ENCODE measurements at places on chromosomes 7 and 10. TPM values are rescaled to one million over a fixed set of nuclear protein-coding genes. Genes with fewer than 3 reads are reported as not detected.

The FAM25A gene
- not detected for total RNA-seq

The SPDYE6 gene
- not detected for total RNA-seq

The ATRNL1 gene
- total RNA-seq: 108 TPM

The CCDC3 gene
- total RNA-seq: 1.6 TPM

The PTPRN2 gene
- total RNA-seq: 2.9 TPM

The NACAD gene
- 1.6 TPM for total RNA-seq

The CRTAC1 gene
- total RNA-seq: 0.42 TPM

The MBL2 gene
- not detected for total RNA-seq

The OGDHL gene
- total RNA-seq: 3.9 TPM

The BAMBI gene
- 101 TPM for total RNA-seq

The COL1A2 gene
- total RNA-seq: 262 TPM

The CCDC146 gene
- 0.79 TPM for total RNA-seq

The GPNMB gene
- 42.2 TPM for total RNA-seq

The ARHGEF35 gene
- 1.1 TPM for total RNA-seq

The SLC29A3 gene
- total RNA-seq: 19.0 TPM

The TWIST1 gene
- total RNA-seq: 14.0 TPM

The DNA2 gene
- total RNA-seq: 4.2 TPM

The MKI67 gene
- total RNA-seq: 4.9 TPM

The TDRD1 gene
- total RNA-seq: 0.72 TPM

The ADARB2 gene
- total RNA-seq: 2.3 TPM

The PLEKHS1 gene
- total RNA-seq: not detected

The AKR1E2 gene
- 5.3 TPM for total RNA-seq

The PAPSS2 gene
- total RNA-seq: 234 TPM

The MKX gene
- total RNA-seq: 4.3 TPM

The SIRT1 gene
- 38.5 TPM for total RNA-seq

The EEF1AKMT2 gene
- 16.5 TPM for total RNA-seq

The EXOSC1 gene
- 45.7 TPM for total RNA-seq

The USP54 gene
- total RNA-seq: 22.5 TPM

Data from adrenal gland (tissue), 19 donors.